Activated CD8-positive, alpha-beta memory T cell treated with anti-CD3 and anti-CD28 coated beads for 24 hours (primary cell): ENCODE measurements at places on chromosomes 3 and 15.
A peak's percentile ranks its signal among the peaks of the same experiment; 100 is the strongest.

GRCh38 chr3:80580146-80580545, 812.3 kb upstream of the ROBO1 start:
- no peak for DNase-seq

DNA sequence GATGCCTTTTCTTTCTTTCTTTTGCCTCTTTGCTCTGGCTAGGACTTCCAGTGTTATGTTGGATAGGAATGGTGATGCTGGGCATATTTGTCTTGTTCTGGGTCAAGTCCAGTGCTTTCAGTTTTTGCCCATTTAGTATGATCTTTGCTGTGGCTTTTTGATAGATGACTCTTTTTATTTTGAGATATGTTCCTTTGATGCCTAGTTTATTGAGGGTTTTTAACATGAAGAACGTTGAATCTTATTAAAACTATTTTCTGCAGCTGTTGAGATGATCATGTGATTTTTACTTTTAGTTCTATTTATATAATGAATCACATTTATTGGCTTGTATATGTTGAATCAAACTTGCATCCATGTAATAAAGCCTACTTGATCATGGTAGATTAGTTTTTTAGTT, 363.8 kb upstream of the RASGRP1 start:
- no peak for DNase-seq

- DNase-seq, result no peak
These were observed 224.7 kb downstream of the MFSD1 start for GRCh38 chr3:159026510-159026909.

- no peak for DNase-seq
These were observed 466.4 kb upstream of the IL12A start for GRCh38 chr3:159522276-159522675.

GRCh38 chr3:72337480-72337855, 510.8 kb downstream of the SHQ1 start:
- DNase-seq, result no peak

- DNase-seq, result no peak
These were observed 11.3 kb downstream of the HDAC11 start for GRCh38 chr3:13491206-13491974.

- no peak for DNase-seq
These were observed 1.0 kb downstream of the MYO9A start for GRCh38 chr15:72116731-72117485.

DNA sequence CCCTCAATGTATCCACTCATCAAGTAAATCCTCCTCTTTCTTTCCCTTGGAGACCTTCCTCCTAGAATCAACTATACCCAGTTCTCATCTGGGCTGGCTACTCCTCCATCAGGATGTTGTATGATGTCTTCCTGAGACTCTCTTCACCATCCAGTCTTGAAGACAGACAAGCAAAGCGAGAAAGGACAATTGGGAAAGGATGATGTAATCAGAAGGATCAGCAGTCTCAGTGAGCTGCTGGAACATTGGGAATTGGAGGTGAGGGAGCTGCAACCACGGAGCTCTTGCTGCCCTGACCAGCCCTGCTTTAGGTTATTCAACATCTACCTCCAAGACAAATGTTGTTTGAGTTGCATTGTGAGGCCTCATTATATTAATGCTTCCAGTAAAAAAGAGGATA, 48.0 kb upstream of the UBP1 start:
- no peak for DNase-seq

DNA sequence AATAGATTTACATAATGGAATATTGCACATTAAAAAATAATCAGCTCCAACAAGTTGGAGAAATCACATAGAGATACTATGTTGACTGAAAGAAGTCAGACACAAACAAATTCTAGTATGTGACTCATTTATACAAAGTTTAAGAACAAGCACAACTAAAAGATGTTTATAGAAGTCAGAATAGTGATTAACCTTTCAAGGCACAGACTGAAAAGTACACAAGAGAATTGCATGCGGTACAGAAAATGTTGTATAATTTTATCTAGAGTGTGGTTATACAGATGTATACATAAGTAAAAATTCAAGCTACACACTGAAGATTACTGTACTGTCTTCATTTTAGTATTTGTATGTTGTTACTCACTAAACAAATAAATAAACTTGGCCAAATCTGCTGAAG, 19.3 kb upstream of the ATOSA start:
- DNase-seq, result no peak

GRCh38 chr15:85707519-85708338, 87.0 kb downstream of the KLHL25 start:
- DNase-seq, result no peak

- no peak for DNase-seq
These were observed 48.6 kb downstream of the FOXL2 start for GRCh38 chr3:138898301-138898700.

- DNase-seq, result no peak
These were observed 63.3 kb downstream of the RBM6 start for GRCh38 chr3:50003216-50003615.

- DNase-seq, result peak; percentile 79
These were observed 472 bp downstream of the CHST14 start for GRCh38 chr15:40471105-40471807.

DNA sequence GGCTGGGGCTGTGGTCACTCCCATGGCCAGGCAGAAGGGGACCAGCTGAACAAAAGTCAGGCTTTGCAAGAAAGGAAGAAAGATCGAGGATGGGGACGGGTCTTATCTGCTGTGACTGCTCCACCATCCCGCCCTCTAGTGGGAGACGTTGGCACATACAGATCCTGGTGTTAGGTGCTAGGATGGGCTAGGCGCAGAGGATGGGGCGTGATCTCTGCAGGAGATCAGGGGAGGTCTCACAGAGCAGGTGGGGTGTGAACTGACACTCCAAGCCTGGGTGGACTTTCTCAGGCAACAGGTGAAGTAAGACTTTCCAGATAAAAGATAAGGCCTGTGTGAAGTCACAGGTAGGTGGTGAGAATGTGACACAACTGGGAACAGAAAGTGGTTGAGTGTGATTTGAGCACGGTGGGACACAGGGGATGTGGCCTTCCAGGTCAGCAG, 141.9 kb upstream of the SMAD3 start:
- no peak for DNase-seq

- DNase-seq, result peak; percentile 62
These were observed 1.3 kb downstream of the SMC4 start for GRCh38 chr3:160400702-160401150.

- no peak for DNase-seq
These were observed 125.6 kb downstream of the PLOD2 start for GRCh38 chr3:146035366-146035765.

- no peak for DNase-seq
These were observed 55.6 kb downstream of the LYSMD4 start for GRCh38 chr15:99677540-99678134.

DNA sequence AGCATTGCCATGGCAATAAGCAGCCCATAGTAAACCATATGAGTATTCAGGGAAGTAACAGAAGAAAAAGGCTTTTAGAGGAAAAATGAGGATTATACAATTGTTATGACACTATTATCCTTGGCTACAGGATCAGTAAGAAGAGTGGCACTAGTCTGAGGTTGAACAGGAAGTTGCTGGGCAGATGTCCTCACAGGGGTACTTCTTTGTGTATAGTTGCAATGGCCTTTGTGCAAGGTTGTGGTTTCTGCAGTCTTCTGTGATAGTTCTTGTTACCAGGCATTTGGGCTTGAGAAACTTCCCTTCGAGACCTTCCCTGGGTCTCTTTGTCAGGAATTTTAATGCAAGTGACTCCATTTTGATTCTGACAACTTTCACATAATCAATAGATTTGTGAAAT, 100.6 kb upstream of the ATP11B start:
- no peak for DNase-seq

- DNase-seq, result peak; percentile 59
These were observed 1.0 kb downstream of the C3orf80 start for GRCh38 chr3:160226026-160226907.

- no peak for DNase-seq
These were observed 21.7 kb downstream of the GOLIM4 start for GRCh38 chr3:168073842-168074605.

GRCh38 chr3:172082269-172082668, 42.9 kb downstream of the FNDC3B start:
- no peak for DNase-seq

- DNase-seq, result no peak
These were observed 740.5 kb downstream of the EPHA3 start for GRCh38 chr3:89847955-89848354.

GRCh38 chr3:171688002-171688401, 122.3 kb downstream of the PLD1 start:
- DNase-seq, result no peak

GRCh38 chr15:69834267-69834666, 263.4 kb downstream of the TLE3 start:
- no peak for DNase-seq

- DNase-seq, result no peak
These were observed 80.6 kb downstream of the PCOLCE2 start for GRCh38 chr3:142808103-142808917.

GRCh38 chr3:161305095-161305991, 66.0 kb downstream of the SPTSSB start:
- no peak for DNase-seq

GRCh38 chr15:69311319-69311721, 12.6 kb downstream of the PAQR5 start:
- DNase-seq, result no peak

DNA sequence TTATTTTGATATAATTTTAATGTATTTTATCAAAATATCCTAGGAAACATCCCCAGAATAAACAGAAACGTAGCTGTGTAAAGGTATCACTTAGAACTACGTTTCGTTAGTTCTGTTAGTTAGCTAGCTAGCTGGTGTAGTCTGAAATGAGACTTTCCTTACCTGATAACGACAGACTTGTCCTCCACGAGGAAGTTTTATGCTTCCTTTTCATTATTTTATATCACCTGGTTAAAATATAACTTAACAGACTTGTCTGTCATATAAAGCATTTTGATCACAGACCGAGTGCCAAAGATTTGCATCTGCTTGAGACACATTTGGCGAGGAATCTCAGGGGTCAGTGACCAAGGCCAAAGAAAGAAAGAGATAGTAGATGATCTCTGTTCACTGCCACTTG, 829.5 kb downstream of the VGLL3 start:
- no peak for DNase-seq

DNA sequence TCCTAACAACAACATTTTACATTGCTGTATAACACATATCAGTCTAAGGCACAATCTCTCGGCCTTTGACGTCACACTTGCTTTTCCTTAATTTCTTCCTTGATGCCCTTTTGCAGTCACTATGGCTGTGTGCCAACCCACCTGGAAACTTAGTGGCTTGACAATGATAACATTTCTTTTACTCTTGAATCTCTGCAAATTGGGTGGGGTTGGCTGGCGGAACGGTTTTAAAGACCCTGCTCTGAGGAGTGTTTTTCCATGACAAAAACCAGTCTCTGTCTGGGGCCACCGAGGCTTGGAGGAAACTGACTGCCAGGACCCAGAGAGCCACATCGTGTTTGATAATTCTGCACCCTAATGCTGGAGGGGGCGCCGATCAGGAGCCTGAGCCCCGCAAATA, 115.6 kb downstream of the KLF13 start:
- DNase-seq, result no peak

DNA sequence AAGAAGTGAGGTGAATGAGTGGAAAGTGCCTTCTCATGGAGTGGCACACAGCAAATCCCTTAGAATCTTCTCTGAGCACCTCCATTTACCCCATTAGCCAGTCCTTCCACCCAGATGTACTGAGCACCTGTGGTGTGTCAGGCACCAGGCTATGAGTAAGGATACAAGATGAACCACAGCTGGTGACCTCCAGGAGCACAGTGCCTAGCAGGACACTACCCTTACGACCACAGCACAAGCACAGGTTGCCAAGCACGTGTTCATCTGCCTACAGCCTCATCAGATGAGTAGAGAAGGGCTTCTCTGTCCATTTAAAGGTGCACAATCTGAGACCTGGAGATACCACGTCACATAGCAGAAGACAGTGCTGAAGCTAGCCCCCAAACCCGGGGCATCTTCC, 6.2 kb downstream of the MYLK start:
- no peak for DNase-seq

- DNase-seq, result no peak
These were observed 168.0 kb upstream of the MLF1 start for GRCh38 chr3:158403013-158403412.

DNA sequence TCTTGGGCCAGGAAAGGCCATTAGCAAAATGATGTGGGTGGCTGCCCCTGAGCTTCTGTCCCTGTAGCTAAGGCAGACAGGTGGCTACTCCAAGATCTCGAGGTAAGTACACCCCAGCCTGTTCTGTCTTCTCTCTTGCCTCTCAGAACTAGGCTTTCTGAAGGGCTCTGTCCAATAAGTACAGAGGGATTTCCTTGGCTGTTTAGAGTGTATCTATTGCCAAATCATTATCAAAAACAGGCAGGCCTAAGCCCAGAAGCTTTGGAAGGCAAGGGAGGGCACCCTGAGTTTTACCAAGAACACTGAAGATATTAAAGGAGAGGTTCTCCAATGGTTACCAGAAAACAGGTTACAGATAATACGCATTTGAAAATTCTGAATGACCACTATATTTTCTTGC, 156.6 kb downstream of the MYRIP start:
- DNase-seq, result no peak

DNA sequence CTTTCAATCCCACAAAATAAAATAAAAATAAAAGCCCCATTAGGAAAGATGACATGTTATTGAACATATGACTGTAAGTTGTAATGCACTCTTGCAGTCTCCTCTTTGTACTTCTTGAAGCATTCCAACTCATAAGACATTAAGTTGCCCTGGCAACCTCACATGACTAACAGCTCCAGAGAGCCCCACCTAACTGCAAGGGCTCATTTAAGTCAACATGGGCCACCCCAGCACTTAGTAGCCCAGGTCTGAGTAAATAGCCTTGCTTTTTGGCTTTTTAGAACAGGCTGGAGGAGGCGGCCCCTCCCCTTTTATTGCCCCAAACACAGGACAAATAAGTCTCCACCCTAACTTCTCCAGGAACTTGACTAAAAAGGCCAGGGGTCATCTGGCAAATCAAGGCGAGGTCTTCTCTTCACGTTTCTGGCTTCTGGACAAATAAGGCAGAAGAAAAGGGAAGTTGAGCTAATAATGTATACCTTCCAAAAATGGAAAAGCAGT, 135.1 kb downstream of the TMCO5A start:
- DNase-seq, result no peak

- no peak for DNase-seq
These were observed 6.6 kb downstream of the MAP2K5 start for GRCh38 chr15:67548862-67549651.

GRCh38 chr15:82315519-82316246, 33.6 kb downstream of the GOLGA6L10 start:
- DNase-seq, result no peak
